ENCODE measurements at places on chromosomes 1 and 21. TPM values are rescaled to one million over a fixed set of nuclear protein-coding genes. Genes with fewer than 3 reads are reported as not detected.

Gene BEND5
- not detected for total RNA-seq

Gene NEXN
- total RNA-seq: 5.4 TPM

Gene PHC2
- 122 TPM for total RNA-seq

Gene TRIM46
- 3.8 TPM for total RNA-seq

Gene USP21
- total RNA-seq: 41.9 TPM

Gene KCNJ6
- not detected for total RNA-seq

Gene LORICRIN
- not detected for total RNA-seq

Gene CCDC185
- total RNA-seq: not detected

Gene EXOSC10
- total RNA-seq: 93.1 TPM

Gene KRTAP21-2
- total RNA-seq: not detected
